ENCODE measurements at places on chromosomes 3 and 15.

GRCh38 chr3:11632564-11632963 lies 11.2 kb downstream of the VGLL4 start:
- DNase-seq = no peak

DNA sequence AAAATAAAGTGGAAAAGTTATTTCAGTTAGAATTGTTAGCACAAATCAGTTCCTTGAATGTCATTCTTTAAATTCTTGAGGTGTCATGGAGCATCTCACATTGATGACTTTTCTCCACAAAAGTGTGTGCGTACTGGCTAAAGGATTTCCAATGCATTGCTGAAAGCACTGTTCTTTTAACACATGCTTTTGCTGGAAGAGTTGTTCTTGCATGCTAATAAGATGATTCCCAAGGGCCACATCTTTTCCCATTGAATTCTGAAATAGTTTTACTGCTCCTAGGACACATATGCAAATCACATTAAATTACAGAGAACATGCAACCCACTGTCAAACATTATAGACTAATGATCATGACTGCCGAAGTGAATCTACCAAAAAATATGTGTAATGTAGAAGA lies 516.3 kb upstream of the CADM2 start:
- no peak for DNase-seq

GRCh38 chr15:99451484-99451883 lies 114.3 kb upstream of the MEF2A start:
- DNase-seq = no peak

DNA sequence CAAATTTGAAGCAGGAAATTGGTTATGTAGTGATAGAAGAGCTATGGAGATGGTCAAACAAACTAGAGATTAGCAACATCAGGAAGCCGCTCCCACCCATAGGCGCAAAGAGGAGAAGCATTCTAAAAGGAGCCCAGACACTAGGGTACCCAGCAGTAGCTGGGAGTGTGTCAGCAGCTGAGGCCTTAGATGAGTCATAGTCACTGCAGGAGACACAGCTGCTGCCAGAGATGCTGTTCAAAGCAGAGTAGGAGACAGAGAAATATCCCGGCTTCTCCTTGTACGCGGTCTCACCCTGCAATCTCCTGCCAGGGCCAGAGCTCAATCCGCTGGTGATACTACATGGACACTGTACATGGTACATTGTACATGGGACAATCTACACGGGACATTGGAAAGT lies 61.9 kb downstream of the VGLL3 start:
- no peak for DNase-seq

DNA sequence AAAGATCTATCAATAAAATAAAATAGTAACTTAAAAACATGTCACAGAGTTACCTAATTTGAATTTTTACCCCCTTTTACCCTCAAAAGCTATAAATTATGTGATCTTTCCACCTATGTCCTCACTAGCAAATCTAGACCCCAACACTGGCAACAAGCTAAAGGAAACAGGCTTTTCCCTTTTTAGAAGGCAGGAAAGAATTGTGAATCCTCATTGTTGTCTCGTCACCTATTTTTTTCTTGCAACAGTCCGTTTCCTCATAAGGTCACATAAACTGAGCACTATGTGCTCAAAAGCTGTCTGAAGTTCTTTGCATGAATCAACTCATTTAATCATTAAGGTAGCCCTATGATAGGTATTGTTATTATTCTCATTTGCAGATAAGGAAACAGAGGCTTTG lies 34.6 kb upstream of the DAZL start:
- no peak for DNase-seq

DNA sequence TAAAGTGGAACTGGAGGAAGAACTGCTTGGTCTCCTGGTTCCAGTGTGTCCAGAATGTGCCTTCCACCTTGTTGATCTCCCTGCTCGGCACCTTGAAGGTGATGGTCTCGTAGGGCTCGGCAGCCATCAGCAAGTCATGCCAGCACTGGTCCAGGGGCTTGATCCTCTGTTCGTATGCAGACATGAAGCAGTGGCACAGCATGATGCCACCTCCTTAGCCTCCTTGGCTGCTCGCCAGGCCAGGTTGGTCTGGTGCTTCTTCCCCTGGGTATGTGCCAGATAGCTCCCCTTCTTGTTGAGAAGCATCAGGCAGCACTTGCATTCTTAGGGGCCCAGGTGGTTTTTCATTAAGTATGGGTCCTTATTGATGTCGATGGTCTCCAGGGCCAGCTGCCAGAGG lies 17.8 kb upstream of the TXNRD3 start:
- no peak for DNase-seq

- no peak for DNase-seq
Measured at GRCh38 chr3:25313286-25313685, 114.8 kb upstream of the RARB start.

DNA sequence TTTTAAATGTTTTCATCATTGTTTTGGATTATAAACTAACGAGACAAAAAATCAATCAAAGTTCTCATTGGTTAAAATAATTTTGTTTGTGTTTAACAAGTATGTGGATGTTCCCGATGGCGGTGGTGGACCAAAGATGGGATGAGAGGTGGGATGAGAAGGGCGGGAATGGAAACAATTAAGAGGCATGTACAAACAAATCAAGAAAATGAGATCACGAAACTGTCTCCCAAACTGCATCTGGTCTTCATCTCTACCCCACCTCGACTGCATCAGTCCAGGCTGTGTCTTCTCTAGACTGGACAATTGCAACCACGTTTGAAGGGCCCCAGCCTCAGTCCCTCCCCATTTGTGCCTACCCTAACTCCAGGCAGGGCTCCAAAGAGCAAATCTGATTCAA lies 56.1 kb downstream of the SLC12A8 start:
- no peak for DNase-seq

GRCh38 chr3:14410503-14411165 lies 8.2 kb downstream of the SLC6A6 start:
- peak; percentile 16 for DNase-seq

- DNase-seq = no peak
Measured at GRCh38 chr3:16192176-16192811, 17.8 kb downstream of the GALNT15 start.

DNA sequence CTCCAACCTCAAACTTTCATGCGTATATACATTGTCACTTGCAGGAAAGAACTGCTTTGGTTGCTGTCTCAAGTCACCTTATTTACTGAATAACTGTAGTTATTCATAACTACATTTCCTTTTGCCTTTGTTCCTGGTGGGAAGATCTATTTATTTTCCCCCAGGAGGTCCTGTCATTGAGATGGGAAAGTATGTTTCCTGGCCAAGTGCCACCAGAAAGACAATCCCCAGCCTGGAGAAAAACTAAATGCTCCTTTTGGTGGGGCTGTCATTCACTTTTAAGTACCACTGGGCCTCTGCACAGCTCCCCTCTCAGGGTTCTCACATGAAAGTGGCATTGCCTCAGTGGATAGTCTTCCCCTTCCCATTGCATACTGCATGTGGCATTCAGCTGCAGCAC lies 59.8 kb downstream of the LRRC3B start:
- DNase-seq = no peak

- DNase-seq = no peak
Measured at GRCh38 chr3:124207873-124208485, 216.1 kb upstream of the ROPN1 start.

DNA sequence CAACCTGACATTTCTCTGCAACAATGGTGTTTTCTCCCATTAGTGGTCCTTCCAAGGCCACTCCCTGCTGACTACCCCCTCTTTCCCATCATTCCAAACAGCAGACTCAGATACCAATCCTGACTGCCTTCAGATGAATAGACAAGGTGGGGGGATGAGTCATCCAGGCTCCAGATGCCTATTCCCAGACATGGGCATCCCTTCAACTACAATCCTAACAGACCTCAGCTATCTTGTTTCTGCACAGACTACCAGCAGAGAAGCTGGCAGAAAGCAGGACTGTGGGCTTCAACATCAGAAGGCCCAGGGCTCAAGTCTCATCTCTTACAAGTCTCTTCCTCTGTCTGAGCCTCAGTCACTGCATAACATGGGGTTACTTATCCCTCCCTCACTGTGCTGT lies 2.2 kb downstream of the RBP1 start:
- no peak for DNase-seq

DNA sequence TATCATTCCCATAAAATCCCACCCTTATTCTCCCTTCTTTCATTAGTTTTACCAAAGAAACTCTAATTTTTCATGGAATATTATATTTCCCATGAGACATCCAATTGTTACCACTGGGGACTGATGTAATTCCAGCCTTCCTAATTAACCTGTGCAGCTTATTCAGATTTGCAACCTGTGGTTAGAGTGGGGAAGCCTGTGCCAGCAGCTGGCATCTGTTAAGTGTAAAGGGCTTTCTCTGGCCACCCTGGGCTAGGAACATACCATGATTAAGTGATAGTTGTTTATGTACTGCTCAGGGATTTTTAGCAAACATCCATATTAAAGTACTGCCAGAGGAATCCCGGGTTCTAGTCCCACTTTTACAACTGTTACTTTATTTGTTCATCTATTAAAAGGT lies 78.2 kb downstream of the TPRG1 start:
- DNase-seq = no peak

DNA sequence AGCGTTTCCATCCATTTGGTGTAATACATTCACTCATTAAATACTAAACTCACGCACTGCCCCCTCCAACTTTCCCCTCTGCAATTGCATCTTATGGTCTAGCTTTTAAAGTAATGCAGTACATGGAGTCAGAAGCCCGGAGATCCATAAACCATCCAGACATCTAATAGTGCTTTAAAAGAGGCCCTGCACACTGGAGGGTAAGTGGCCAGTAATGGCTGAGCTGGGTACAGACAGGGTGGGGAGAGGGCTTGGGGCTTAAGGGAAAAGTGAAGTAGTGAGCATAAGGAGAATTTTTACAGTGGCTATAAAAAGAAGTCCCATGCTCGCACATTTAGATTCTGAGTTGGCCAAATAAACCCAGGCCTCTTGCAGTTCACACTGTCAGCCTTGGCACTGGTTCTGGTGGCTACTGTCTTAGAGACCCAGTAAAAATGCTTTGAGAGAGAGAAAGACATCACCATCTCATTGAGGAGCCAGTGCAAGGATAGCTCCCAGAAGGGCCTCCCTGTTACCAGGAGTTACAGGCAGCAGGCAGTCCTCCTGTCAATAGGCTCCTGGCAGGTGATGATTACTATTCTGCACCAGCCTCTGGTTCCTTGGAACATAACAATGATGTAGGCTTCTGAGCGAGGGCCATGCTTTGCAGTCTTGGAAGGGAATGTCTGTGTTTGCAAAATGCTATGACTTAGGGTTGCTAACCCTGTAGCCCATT lies 112.6 kb upstream of the NEO1 start:
- DNase-seq = no peak

DNA sequence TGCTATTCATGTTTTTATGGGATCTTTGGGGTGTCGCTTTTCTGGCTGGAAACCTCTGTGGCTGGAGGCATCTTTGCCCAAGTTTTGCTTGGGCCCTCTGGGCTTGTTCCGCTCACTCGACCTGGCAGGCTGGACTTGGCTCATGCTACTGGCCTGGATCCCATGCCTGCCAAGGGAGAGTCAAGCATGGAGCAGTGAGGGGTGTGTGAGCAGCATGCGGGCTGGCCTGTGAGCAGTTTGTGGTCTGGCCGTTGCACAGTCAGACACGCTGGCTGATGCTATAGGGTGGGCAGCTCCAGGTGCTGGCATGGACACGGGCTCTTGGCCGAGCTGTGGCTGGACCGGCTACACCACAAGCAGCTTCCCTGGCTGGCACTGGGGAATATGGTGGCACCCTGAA lies 491.1 kb downstream of the AGBL1 start:
- no peak for DNase-seq

GRCh38 chr3:142828703-142829305 lies 60.1 kb downstream of the PCOLCE2 start:
- peak; percentile 36 for DNase-seq

- no peak for DNase-seq
Measured at GRCh38 chr3:176428552-176428951, 768.7 kb downstream of the TBL1XR1 start.

DNA sequence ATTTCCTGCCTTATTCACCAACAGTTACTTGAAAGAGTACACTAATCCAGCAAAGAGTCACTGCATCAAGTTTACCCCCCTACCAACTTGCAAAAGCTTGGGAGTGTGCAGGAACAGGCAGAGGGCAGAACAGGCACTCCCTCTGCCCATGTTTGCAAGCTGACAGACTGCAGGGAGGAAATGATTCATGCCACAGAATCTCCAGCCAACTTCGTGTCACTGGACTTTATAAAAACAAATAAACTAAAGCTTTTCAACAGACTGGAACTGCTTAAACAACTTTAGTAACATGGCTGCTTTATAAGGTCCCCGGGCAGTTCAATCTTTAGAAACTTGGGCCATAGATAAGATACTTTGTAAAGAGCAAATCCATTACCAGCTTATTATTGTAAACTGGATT lies 129.5 kb downstream of the THRB start:
- no peak for DNase-seq

DNA sequence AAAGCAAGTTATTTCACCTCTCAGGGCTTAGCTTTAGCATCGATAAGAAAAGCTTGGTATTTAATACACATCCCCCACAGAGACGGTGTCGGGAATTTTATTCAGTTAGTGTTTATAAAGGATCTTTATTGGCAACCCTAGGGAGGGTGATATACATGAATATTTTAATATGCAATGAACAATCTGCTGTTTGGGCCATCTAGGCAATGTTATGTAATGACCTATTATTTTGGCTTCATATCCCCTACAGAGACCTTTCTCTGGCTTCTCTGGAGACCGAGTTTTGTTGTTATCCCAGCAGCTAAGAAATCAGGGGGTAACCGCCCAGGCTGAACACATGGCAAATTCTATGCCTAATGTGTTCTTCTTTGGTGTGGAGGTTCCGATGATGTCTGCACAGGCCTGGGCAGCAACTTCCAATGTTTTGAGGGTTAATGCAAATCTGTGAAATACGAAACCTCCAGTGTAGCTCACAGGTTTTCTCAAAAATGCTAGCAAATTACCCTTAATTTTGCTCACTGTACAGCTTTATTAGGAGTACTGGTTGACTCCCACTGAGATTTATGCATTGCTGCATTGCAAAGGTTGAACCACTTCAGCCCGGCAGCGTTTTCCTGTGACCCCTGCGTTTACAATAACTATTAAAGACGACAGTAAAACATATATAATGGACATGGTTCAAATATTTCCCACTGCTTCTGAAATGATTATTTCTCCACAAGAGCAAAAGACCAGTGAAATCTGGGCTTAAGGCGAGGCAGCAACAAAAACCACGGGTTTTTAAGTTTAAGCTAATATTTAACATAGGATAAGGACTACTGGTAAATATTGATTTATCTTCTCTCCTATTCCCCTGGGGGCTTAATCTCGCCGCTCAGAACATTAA lies 298.3 kb upstream of the NR2E3 start:
- no peak for DNase-seq

- no peak for DNase-seq
Measured at GRCh38 chr15:85031086-85031943, 49.7 kb downstream of the PDE8A start.

DNA sequence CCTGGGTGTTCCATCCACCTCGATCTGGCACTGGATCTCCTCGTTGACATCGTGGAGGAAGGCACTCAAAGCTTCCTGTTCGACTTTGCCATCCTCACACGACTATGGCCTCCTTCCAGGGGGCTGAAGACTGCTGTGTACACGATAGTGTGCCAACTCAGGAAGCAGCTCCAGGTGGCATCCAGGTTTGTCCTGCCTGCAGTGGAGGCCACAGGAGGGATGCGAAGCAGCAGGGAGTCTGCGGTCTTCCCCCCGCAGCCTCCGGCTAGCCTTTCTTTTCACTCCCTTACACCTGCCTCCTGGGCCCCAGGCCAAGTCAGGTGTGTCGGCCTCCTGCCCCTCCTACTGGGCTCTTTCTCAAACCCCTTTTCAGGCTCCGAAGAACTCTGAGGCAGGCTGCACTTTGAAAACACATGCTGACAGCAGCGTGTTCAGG lies 32.2 kb downstream of the SYNM start:
- no peak for DNase-seq
